ENCODE measurements at places on chromosomes 13 and 19.

- DNase-seq = no peak
These were observed 59.1 kb upstream of the PDX1 start for GRCh38 chr13:27860743-27861142.

DNA sequence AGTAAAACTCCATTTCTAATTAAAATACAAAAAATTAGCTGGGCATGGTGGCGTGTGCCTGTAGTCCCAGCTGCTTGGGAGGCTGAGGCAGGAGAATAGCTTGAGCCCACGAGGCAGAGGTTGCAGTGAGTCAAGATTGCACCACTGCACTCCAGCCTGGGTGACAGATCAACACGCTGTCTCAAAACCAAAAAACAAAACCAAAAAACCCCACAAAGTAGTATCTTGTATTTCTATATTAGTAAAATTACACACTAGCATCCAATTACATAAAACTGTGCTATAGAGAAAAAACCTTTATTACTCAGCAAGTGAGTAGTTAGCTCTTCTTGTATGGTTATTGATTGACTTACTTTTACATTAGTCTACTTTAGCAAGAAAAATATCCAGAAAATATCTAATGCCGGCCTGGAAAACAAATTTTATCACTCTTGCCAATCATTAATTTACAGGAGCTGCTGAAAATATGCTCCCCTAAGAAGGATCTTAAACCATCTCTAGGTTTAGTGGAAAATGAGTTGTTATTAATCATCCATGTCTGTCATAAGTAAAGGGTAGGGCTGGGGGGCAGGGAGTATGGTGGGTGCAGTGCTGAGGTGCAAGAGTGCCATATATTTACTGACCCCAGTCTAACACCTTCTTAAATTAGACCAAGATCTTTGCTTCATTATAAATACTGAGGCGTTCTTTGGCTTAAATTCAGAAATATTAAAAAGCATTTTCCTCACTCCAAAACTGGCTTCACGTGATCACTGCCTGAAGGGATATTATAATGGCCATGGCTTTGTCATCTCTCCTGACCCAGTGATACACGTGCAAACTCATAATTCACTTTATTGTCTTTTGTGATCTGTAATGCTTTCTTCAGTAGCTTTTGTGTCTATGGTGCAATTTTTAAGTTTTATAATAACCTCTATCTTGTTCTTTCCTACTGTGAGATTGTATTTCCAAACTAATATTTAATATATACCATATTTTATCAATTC lies 44.1 kb downstream of the UBL3 start:
- DNase-seq = no peak

GRCh38 chr13:110916301-110917142 lies 1.7 kb upstream of the ANKRD10 start:
- DNase-seq = no peak

- DNase-seq = peak; percentile 34
These were observed at the start of gene RGS9BP for GRCh38 chr19:32675720-32676185. Gene RGS9BP (plus strand): TSS chr19:32675848. CDS start chr19:32676264, 416 bp downstream.

GRCh38 chr13:75723901-75724300 lies 87.8 kb downstream of the LMO7 start:
- DNase-seq = no peak

DNA sequence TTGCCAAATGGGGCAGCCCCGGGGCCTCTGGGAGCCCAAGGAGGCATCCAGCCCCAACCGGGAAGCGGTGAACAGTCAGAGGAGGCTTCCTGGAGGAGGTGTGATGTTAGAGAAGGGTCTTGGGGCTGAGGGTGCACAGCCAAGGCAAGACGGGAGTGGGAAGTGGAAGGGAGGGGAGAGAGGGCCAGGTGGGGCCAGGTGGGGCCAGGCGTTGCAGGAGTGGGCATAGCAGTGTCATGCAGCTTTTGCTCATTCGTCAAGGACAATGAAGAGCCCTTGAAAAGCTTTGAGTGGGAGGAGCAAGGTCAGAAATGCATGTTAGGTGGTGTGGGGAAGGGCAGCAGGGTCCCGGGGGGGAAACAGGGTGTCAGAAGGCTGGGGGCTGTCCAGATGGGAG lies 1.8 kb downstream of the FBN3 start:
- DNase-seq = no peak

GRCh38 chr19:27833031-27833430 lies 1379.9 kb downstream of the UQCRFS1 start:
- no peak for DNase-seq

GRCh38 chr13:27792393-27793218 lies at the start of gene GSX1:
Gene GSX1 (plus strand): TSS chr13:27792483. CDS start chr13:27792691, 208 bp downstream.
- peak; percentile 74 for DNase-seq

GRCh38 chr19:54021932-54022331 lies 30.5 kb downstream of the CACNG6 start:
- no peak for DNase-seq

- no peak for DNase-seq
These were observed 18.1 kb downstream of the GADD45B start for GRCh38 chr19:2494084-2494446.

DNA sequence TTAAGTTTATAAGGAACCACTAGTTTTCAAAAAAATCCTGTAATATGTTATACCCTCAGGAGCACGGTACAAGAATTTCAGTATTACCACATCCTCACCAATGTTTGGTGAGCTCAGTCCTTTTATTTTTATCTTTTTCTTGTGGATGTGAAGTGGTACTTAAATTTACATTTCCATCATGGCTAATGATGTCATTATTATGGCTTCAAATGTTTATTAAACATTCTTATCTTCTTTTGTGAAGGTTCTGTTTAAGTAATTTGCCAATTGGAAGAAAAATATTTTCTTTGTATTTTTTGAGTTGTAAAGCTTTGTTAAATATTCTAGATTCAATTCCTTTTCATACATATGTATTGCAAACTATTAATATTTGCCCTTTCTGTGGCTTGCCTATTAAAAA lies 291.0 kb downstream of the ENOX1 start:
- no peak for DNase-seq

DNA sequence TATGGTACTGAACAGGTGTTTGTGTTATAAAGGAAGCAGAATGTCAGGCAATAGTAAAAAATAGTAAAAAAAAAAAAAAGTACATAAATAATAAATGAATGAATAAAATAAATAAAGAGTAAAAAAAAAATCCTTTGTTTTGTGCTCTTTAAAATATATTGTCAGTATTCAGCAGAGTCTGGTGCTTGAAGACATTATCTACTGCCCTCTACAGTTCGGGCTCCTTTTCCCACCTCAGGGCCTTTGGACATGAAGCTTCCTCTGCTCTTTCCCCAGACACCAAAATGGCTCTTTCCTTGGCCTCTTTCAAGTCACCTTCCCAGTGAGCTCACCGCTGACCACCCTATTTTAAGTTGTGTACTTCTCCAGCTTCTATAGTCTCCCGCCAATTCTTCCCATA lies 137.5 kb downstream of the TNFRSF19 start:
- no peak for DNase-seq

- no peak for DNase-seq
These were observed 53.6 kb upstream of the ABCC4 start for GRCh38 chr13:95354680-95355487.

DNA sequence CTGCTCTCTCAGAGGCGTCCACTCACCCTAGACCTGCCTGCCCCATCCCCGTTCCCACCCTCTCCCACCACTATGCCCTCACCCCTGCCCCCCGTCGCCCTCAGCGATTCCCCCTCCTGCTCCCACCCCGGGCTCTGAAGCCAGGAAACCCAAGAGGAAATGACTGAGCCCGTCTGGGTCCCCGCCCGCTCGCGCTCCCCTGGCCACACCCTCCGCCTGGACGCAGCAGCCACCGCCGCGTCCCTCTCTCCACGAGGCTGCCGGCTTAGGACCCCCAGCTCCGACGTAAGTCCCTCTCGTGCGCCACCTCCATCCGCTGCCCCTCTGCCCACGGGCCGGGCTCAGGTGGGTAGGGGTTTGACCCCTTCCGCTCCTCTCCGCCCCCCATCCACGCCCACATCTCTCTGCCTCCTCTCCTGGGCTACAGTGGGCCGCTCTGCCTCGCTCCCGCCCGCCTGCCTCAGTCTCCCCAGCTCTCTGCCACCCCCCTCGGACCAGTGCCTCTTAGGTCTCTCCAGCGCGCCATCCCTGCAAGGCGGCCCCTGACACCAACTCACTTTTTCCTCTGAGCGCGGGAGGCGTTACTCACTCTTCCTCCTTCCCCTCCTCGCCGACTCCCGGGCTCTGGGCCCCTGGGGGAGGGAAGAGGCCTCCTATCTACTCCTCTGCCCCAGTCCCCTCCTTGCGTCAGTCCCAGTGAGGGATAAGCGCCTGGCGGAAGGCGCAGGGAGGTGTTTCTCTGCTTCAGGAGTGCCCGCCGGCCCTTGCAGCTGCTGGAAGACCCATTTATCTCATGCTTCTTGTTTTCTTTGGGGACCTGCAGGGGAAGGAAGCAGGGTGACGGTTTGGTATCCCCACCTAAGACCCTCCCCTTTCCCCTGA lies at the start of gene FXYD5:
FXYD5 (plus strand) TSS at position 211 of the 882 bp plus-strand sequence. CDS start 816 bp downstream, outside the sequence.
- no peak for DNase-seq

DNA sequence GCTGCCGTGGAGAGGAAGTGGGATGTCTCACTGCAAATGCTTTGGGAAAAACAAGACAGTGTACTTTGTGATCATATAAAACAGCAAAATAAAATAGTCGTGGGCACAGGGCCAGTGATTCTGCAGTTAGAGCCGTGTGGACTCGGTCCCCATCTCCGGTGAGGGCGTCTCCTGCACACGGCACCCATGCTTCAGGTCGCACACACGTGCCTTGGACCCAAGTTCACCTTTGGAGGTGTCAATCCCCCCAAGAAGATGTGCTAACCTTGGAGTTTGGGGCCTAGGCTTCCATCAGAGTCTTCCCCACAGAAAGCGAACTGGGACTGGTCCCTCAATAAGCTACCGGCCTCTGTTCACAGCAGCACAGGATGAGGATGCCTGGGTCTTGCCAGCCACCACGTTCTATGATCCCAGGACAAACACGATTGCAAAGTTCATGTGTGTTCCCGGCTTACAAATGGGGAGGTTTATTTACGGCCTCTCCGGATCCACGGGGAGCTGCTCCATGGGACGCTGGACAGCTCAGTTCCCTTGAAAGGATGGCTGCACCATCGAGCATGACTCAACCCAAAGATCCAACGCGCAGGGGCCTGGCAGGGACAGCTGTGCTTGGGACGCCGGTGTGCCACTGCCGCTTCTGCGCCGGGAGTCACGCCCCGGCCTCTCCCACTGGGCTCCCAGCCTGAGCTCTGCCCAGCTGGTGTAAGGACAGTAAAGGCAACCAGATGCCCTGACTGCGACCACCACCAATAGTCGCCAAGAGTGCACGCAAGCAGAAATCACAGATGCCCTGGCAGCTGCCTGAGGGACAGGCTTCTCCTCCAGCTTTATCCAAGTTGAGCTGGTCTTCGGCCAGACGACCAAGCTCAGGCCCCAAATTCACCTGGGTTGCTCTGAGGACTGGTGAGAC lies 8.6 kb downstream of the GAS6 start:
- DNase-seq = no peak

DNA sequence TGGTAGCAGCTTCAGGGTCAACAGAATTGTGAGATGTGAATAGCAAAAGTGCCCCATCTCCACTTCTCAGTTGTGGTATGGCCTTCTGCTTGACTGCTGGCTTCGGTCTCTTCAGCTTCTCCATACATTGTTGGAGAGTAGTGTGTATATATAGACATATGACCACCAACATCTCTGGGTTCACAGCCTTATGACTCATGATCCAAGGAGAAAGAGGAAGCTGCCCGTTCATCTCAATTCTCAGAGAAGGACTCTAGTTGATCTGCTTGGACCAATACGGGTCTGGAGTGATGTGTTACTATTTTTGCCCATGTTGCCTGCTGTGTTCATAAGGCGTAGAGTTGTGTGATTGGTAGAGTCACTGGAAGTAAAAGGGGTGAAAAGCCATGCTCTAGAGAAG lies 3.6 kb upstream of the COMMD6 start:
- no peak for DNase-seq

DNA sequence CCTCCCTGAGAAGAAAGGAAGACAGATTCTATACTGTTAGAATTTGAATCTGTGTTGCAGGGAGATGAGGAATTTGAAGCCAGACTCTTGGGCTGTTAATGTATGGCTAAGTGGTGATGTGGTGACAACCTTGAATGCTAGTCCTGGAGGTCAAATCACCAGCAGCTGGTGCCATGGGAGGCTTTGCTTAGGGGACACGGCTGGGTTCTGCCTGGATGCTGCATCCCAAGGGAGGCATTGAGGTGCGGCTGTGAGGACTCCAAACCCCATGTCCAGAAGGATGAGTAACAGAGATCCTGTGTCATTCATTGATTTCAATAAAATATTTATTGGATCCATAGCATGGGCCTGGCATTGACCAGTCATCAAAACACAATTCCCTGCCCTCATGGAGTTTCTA lies 42.3 kb downstream of the RFX2 start:
- DNase-seq = no peak
